Gastroesophageal sphincter (tissue), 4 donors: ENCODE measurements at places on chromosomes 7 and 10. TPM values are rescaled to one million over a fixed set of nuclear protein-coding genes. Genes with fewer than 3 reads are reported as not detected.

DNA sequence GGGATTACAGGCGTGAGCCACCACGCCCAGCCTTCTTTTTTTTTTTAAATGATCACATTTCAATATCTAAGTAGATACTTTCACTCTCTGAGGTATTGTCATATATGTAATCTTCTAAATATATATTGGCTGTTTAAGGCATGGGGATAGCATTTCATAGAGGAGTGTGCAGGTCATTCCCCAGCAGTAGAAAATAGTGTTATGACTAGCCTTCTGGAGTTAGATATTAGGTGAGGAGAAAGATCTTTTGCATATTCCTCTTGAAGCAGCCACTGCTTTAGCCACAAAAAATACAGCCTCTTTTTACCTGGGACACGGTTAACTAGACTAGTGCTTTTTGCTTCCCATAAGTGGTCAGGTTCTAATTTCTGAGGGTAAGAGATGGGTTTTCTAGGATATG lies 28.9 kb downstream of the ADD3 start:
- no peak for ATAC-seq
- H3K4me3 ChIP-seq: no peak overlapping the region
- no peaks in the 10 kb centered on the region for H3K36me3 ChIP-seq
- H3K27me3 ChIP-seq: no peaks in the 10 kb centered on the region
- H3K4me1 ChIP-seq: peaks cover 5% of the 10 kb centered on the region
- no peak overlapping the region for H3K27ac ChIP-seq

Gene MYPN
- 1.9 TPM for total RNA-seq

GRCh38 chr7:75804004-75804403 lies 9.6 kb downstream of the CCL24 start:
- ATAC-seq: no peak
- H3K4me1 ChIP-seq: no peaks in the 10 kb centered on the region
- no peaks in the 10 kb centered on the region for H3K27me3 ChIP-seq
- H3K4me3 ChIP-seq: no peak overlapping the region
- H3K36me3 ChIP-seq: no peaks in the 10 kb centered on the region

Gene SHOC2
- total RNA-seq: 50.5 TPM

Gene PDK4
- total RNA-seq: 409 TPM

Gene MPP7
- total RNA-seq: 61.4 TPM

GRCh38 chr7:28024786-28025334 lies 155.7 kb downstream of the JAZF1 start:
- H3K4me1 ChIP-seq: peaks cover 3% of the 10 kb centered on the region
- H3K27ac ChIP-seq: no peak overlapping the region

DNA sequence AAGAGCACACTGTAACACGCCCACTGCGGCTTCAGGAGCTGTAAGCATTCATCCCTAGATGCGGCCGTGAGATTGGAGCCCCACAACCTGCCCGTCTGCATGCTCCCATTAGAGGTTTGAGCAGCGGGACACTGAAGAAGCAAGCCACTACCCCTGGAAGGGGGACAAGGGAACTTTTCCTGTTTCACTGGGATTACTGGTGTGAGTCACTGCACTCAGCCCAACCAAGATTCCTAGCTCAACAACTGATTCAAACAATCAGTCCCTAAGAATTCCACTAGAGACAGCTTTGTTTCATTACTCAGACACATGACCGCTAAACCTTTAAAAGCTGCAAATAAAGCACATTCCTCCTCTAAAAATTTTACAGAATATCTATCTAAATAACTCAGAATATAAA lies 69.8 kb downstream of the ORC5 start:
- no peaks in the 10 kb centered on the region for H3K4me1 ChIP-seq
- H3K4me3 ChIP-seq: no peak overlapping the region
- no peak for ATAC-seq
- H3K27me3 ChIP-seq: no peaks in the 10 kb centered on the region
- peaks cover 58% of the 10 kb centered on the region for H3K36me3 ChIP-seq

GRCh38 chr10:112137154-112137987 lies 46.2 kb downstream of the GPAM start:
- peak; percentile 46 for ATAC-seq
- H3K27me3 ChIP-seq: no peaks in the 10 kb centered on the region
- no peak overlapping the region for H3K27ac ChIP-seq
- no peak overlapping the region for H3K4me3 ChIP-seq
- H3K36me3 ChIP-seq: no peaks in the 10 kb centered on the region

DNA sequence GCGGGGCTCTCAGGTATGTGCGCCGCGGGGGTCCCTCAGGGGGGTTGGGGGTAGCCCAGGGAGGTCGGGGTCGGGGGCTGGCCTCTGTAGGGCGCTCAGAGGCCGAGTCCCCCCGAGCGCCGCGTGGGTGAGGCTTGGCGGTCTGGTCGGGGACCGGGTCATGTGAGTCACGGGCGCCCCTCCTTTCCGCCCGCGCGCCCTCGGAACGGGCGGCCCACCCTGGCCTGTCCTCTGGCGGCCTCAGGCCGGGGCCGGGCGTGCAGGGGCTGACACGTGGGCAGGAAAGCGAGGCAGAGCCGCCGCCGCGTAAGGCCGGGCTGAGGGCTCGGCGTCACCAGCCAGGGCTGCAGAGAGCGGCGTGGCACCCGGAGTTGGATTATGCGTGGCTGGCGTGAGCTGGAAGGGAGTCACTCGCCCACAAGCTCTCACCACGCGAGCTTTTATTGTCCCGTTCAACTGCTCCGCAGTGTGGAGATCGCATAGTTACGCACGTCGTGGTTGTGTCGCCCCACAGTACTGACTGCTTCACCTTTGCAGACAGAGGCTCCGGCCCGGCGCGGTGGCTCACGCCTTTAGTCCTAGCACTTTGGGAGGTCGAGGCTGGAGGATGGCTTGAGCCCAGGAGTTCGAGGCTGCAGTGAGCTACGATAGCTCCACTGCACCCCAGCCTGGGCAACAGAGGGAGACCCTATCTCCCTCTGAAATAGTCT lies 385 bp downstream of the SHLD2 start:
- H3K4me1 ChIP-seq: no peaks in the 10 kb centered on the region
- peak overlapping the region; percentile 99 for H3K27ac ChIP-seq
- peak overlapping the region; percentile 89 for H3K4me3 ChIP-seq
- H3K27me3 ChIP-seq: no peaks in the 10 kb centered on the region
- H3K36me3 ChIP-seq: no peaks in the 10 kb centered on the region

DNA sequence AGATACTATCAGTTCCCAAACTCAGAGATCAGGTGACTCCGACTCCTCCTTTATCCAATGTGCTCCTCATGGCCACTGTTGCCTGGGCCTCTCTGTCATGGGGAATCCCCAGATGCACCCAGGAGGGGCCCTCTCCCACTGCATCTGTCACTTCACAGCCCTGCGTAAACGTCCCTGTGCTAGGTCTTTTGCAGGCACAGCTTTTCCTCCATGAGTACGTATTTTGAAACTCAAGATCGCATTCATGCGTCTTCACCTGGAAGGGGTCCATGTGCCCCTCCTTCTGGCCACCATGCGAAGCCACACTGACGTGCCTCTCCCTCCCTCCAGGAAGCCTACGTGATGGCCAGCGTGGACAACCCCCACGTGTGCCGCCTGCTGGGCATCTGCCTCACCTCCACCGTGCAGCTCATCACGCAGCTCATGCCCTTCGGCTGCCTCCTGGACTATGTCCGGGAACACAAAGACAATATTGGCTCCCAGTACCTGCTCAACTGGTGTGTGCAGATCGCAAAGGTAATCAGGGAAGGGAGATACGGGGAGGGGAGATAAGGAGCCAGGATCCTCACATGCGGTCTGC lies 162.2 kb downstream of the EGFR start:
- H3K4me1 ChIP-seq: peaks cover 42% of the 10 kb centered on the region
- H3K27ac ChIP-seq: no peak overlapping the region
- no peak for ATAC-seq
- H3K4me3 ChIP-seq: no peak overlapping the region

Gene AKR1D1
- total RNA-seq: not detected

Gene NKX2-3
- not detected for total RNA-seq
